ENCODE measurements at places on chromosomes 2 and 18. TPM values are rescaled to one million over a fixed set of nuclear protein-coding genes. Genes with fewer than 3 reads are reported as not detected.

EFEMP1 gene
- total RNA-seq = 139 TPM

B3GNT2 gene
- total RNA-seq = 21.0 TPM

ALPI gene
- total RNA-seq = not detected

LOXHD1 gene
- total RNA-seq = 0.89 TPM

FBXO48 gene
- 2.1 TPM for total RNA-seq

RBM44 gene
- 1.2 TPM for total RNA-seq

DHX57 gene
- 19.8 TPM for total RNA-seq

ACMSD gene
- not detected for total RNA-seq

CFAP65 gene
- total RNA-seq = 0.18 TPM

C2orf78 gene
- not detected for total RNA-seq

SPEG gene
- total RNA-seq = 7.2 TPM

SRD5A2 gene
- not detected for total RNA-seq

PSMA8 gene
- not detected for total RNA-seq

PAPOLG gene
- total RNA-seq = 16.2 TPM

NTSR2 gene
- total RNA-seq = not detected

POTEJ gene
- not detected for total RNA-seq

INHA gene
- total RNA-seq = 0.53 TPM

SMYD5 gene
- 22.7 TPM for total RNA-seq

EVA1A gene
- 4.8 TPM for total RNA-seq

NPHP1 gene
- 8.3 TPM for total RNA-seq

SERPINB10 gene
- not detected for total RNA-seq

MC5R gene
- not detected for total RNA-seq

CHRND gene
- not detected for total RNA-seq
